ENCODE measurements at places on chromosomes 12 and 14. TPM values are rescaled to one million over a fixed set of nuclear protein-coding genes. Genes with fewer than 3 reads are reported as not detected.

DNA sequence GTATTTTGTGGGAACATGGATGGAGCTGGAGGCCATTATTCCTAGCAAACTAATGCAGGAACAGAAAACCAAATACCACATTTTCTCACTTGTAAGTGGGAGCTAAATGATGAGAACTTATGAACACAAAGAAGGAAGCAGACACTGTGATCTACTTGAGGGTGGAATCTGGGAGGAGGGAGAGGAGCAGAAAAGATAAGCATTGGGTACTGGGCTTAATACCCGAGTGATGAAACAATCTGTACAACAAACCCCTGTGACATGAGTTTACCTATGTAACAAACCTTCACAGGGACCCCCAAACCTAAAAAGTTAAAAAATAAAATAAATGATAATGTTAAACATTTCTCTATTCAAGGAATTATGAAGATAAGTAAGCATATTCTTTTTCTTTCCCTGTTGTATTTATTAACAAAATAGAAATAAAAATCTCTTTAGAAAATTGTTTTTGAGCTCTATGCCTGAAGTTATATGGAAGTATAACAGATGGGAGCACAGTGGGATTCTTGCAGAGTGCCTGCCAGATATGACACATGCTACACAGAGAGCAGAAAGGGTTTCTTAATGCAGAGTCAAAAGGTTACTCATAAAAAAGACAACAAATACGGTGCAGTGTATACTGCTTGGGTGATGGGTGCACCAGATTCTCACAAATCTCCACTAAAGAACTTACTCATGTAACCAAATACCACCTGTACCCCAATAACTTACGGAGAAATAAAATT, 52.0 kb upstream of the SYNE2 start:
- DNase-seq = no peak

Gene C12orf56
- total RNA-seq = 0.92 TPM

GRCh38 chr12:98372340-98373024, 142.9 kb upstream of the TMPO start:
- no peak for DNase-seq

GRCh38 chr14:21043974-21044618, 1.9 kb downstream of the RNASE7 start:
- DNase-seq = no peak

DNA sequence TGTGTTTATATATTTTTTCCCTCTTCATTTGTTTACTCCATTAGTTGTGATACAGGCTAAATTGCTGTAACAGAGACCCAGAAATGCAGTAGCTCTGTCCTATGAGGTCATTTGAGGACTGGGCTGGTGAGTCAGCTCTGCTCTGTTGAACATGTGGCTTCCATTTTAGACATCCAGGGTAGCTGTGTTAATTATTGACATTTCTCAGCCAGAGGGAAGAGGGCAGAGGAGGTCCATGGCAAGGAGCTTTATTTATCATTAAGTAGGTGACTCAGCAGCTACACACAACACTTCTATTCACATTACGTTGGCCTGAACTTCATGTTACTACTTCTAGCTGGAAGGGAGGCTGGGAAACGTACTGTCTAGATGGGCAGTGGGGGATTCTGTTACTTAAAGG, 85.4 kb downstream of the PTCSC3 start:
- DNase-seq = no peak

GRCh38 chr14:63735720-63736119, 7.9 kb upstream of the SGPP1 start:
- DNase-seq = no peak

DNA sequence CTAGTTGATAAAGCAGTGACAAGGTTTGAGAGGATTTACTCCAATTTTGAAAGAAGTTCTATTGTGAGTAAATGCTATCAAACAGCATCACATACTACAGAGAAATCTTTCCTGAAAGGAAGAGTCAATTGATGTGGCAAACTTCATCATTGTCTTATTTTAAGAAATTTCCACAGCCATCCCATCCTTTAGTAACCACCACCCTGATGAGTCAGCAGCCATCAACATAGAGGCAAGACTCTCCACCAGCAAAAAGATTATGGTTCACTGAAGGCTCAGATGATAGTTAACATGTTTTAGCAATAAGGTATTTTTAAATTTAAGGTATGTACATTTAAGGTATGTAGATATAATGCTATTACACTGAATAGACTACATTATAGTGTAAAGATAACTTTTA, 122.1 kb upstream of the ARHGAP5 start:
- no peak for DNase-seq

- DNase-seq = peak; percentile 78
Observed at GRCh38 chr14:32078023-32078857, 1.1 kb downstream of the ARHGAP5 start.

DNA sequence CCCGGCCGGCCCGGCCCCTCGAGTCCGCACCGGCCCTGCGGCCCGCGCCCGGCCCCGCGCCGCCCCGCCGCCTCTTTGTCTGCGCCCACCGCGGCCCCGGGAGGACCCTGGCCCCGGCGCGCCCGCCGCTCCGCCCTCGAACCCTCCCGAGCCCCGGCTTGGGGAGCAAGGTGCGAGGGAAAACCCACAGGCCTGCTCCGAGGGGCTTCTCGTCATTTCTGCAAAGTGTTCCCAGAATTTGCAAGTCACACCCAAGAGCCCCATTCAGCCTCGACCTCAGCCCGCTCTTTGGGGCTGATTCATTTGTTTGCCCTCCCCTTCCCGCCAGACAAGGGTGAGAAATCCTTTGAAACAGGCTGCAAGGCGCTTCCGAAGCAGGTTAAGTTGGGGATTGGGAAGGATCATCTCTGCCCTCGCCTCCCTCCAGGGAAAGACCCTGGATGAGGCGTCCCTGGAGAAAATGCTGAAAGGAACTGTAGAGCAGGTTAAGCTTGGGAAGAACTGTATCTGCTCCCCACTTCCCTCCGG, 325 bp upstream of the CLIP1 start:
- peak; percentile 58 for DNase-seq

DNA sequence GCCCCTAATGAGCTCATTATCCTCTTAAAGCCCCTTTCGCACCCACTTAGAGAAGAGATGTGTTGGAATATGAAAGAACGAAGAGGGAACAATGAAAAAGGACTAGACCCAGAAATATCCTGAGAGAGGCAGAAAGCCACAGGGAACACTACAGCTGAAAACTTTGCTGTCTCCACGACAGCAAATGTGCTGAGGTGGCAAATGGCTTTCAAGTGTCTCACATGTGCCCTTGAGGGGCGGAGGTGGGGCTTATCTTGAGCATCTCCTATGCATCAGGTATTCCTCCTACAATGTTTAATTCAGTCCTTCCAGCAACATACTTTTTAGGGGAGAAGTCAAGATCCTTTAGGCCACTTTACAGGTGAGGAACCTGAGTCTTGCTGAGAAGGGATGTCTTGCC, 62.9 kb downstream of the WSCD2 start:
- no peak for DNase-seq

DNA sequence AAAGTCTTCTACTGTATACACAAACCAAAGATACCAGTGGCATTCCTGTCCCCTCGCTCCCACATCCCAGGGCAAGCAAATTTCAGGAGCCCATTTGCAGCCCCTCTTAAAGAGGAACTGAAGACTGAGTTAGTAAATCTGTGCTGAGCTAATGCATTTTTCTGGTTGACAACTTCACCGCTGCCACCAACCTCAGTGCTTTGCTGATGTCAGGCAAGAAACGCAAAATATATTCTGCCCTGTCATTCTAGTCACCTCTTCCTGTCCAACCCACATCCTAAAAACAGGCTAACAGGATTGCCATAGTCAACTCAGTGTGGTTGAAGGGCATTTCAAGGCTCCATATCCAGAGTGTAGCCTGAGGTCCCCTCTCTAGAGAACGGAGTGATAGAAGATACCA, 59.4 kb upstream of the FICD start:
- no peak for DNase-seq

DNA sequence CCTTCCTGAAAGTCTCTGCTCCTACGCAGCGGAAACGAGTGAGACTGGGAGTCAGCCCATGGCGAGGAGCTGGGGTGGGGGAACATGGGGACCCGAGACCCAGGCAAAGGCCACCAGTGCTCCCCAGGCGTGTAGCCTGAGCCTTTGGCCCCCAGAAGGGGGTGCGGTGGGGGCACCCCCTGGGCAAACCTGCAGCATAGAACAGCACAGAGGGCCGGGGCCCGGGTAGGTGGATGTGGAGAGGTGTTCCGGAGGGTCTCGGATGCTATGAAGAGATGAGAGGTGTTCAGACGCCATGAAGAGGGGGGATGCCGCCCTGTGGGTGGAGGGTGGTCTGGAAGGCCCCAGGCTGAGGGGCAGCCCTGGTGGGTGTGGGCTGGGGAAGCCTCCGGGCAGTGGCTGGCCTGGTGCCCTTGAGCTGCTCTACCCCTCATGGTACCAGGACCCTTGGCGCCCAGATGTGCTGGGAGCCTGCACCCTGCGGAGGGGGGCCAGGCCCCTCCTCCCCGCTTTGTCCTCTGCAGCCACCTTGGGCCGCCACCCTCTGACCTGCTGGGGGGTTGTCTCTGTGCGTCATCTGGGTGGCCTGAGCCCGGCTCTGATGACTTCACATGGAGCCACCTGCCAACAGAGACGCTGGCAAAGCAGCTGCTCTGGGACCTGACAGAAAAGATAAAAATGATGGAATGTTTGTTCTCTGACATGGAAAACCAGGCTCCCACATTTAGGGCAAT, 83.4 kb downstream of the KIF26A start:
- DNase-seq = no peak

- no peak for DNase-seq
Observed at GRCh38 chr14:64137657-64138290, 156.4 kb downstream of the ESR2 start.

GRCh38 chr12:131121705-131122405, 168.1 kb downstream of the ADGRD1 start:
- DNase-seq = no peak

Gene TAS2R14
- total RNA-seq = 9.1 TPM

GRCh38 chr14:93975791-93976476, 436 bp downstream of the ASB2 start:
- DNase-seq = no peak

DNA sequence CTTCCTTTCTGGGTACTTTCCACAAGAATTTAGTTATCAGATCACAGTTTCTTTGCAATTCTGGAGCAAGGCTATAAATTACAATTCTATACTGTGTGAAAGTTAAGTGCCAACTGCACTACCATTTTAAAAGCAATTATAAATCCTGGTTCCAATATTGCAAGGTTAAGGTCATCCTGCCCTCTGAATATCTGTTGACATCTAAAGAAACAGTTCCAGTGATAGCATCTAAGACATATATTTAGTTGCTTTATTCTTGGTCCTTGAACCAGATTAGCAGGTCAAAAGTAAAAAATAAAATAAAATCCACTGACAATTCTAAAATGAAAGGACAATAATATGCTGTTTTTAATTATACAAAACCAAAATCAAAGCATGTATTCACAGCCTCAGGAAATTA, 334.2 kb downstream of the ATXN7L3B start:
- DNase-seq = no peak

GRCh38 chr12:10708862-10709261, 14.3 kb downstream of the YBX3 start:
- DNase-seq = peak; percentile 52

DNA sequence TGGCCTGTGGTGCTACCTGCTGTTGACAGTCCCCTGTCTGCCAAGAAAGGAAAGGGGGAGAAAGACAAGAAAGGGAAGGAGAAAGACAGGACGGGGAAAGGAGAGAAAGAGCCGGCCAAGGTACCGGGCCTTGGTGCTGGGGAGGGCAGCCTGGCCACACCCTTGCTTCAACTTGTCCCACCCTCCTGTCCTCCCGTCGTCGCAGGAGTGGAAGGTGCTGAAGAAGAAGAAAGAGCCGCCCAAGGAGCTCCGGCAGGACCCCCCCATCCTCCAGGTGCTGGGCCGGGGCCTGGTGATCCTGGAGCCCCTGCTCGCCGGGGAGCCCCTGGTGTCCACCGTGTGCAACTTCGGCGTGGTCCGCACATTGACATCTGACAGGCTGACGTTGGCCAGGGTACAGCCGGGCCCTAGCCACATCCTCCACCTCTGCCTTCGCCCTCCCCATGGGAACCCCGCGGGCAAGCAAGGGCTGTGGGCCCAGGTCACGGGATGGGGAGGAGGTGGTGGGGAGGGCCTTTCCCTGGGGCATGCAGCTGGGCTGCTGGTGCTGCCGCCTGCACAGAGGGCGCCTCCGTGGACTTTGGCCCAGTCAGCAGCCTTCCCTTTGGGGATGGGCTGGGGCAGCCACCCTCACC, 2.9 kb upstream of the B3GNT4 start:
- no peak for DNase-seq

Gene CLEC4D
- 0.31 TPM for total RNA-seq

- no peak for DNase-seq
Observed at GRCh38 chr12:132354982-132355680, 25.7 kb upstream of the GALNT9 start.

DNA sequence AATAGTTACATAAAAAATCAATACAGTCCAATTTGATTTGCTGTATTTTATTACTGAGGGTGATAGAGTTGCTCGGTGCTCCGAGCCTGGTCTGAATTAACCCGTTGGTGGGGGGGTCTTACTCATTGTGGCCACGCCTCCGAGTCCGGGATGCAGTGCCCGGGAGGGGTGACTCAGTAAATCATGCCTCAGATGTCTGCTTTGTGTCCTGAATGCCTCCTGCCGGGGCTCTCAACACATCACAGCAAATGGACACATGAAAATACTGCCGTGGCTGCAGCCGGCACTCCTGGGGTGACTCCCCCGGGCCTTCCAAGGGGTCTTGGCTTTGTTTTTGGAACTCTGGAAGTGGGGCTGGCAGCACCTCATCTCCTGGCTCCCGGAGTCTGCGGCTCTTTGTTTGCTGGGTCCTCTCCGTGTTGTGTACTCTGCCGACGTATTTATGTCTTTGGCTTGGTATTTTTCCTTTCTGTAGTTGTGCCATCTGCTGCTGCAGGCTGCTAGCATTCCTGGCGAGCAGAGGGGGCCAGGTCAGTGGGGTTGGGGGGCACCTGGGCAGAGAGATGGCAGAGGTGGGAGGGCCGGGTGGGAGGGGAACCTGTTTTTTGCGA, 129.0 kb downstream of the AACS start:
- DNase-seq = no peak

GRCh38 chr14:81219759-81220579, 790 bp downstream of the GTF2A1 start:
- DNase-seq = no peak

- peak; percentile 94 for DNase-seq
Observed at GRCh38 chr12:132285991-132286681, 43.3 kb downstream of the GALNT9 start.

Gene ADCY4
- 16.7 TPM for total RNA-seq

- peak; percentile 19 for DNase-seq
Observed at GRCh38 chr12:120290609-120291305, 946 bp downstream of the RNU4-2 start.

Gene OAS1
- 7.8 TPM for total RNA-seq

Gene CLEC1B
- total RNA-seq = not detected

Gene CNTN1
- 35.4 TPM for total RNA-seq

Gene EAPP
- total RNA-seq = 43.0 TPM

DNA sequence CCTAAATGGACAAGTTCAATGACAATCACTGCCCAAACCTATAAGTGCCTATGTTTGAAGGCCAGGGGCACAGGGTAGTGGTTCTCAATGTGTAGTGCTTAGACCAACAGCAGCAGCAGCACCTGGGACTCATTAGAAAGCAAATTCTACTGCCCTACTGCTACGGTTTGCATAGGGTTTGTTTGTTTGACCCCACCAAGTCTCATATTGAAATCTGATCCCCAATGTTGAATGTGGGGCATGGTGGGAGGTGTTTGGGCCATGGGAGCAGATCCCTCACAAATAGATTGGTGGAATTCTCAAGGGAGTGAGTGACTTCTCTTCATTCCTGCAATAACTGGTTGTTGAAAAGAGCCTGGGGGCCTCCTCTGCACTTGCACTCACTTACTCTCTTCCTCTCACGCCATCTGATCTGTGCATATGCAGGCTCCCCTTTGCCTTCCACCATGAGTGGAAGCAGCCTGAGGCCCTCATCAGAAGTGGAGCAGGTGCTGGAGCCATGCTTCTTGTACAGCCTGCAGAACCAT, 39.5 kb downstream of the PPM1H start:
- DNase-seq = no peak

Gene IFNG-AS1
- 3.3 TPM for total RNA-seq

Gene KRT74
- total RNA-seq = 0.10 TPM

Measured in tongue (tissue), 3 donors.